NCI-H1694 (cell line): ENCODE measurements at places on chromosomes 16 and 17.

- DNase-seq: no peak
Measured at GRCh38 chr17:76292567-76292966, 15.5 kb downstream of the QRICH2 start.

- no peak for DNase-seq
Measured at GRCh38 chr17:80303824-80304223, 43.2 kb downstream of the RNF213 start.

- no peak for DNase-seq
Measured at GRCh38 chr16:1497014-1497598, 3.9 kb downstream of the TELO2 start.

- no peak for DNase-seq
Measured at GRCh38 chr17:69061721-69062556, 1.2 kb upstream of the ABCA9 start.

GRCh38 chr17:10768750-10769251, 35.1 kb downstream of the TMEM238L start:
- DNase-seq: no peak

- peak; percentile 33 for DNase-seq
Measured at GRCh38 chr16:57089406-57089805, 3.0 kb upstream of the CPNE2 start.

DNA sequence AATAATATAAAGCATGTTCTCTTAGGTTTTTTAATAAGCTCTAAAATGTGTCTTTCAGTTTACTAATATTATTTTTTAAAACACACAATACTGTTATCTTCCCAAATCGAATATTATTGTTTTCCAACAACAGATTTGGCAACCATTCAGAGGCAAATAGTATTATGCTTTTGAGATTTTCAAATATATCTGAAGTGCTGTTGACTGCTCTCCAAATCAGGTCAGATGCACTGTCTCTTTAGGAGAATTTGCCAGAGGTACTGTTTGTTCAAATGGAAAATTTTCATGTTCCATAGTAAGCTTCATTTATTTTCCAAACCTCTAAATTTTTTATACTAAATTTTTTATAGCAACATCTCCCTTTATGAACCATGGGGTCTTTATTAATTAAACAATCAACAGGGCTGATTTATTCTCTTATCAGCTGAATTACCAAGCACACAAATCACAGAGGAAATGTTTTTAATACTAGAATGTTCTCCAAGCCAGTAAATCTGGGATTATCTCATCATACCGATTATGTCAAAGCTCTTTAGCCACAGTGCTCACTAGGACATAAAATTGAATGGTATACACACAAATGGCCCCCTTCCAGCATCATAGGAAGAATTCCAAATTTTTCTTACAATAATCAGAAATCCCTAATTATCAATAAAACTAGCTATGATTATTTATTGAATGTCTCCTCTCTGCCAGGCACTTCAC, 108.8 kb upstream of the HLF start:
- no peak for DNase-seq

GRCh38 chr17:42122371-42123303, at the start of gene HSPB9:
Gene HSPB9, plus strand, starts transcription at chr17:42122804. Its CDS starts 47 bp downstream, at chr17:42122851.
- no peak for DNase-seq

GRCh38 chr16:73083271-73083670, 35.3 kb upstream of the ZFHX3 start:
- DNase-seq: no peak

DNA sequence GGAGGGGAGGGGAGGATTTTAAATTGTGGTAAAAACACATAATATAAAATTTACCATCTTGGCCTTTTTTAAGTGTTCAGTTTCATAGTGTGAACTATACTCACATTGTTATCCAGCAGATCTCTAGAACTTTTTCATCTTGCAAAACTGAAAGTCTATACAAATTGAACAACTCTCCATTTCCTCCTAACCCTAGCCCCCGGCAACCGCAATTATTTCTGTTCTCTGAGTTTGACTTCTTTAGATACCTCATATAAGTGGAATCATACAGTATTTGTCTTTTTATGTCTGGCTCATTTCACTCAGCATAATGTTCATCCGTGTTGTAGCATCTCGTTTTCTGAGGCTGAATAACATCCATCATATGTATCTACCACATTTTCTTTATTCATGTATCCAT, 30.0 kb upstream of the MRTFB start:
- no peak for DNase-seq

DNA sequence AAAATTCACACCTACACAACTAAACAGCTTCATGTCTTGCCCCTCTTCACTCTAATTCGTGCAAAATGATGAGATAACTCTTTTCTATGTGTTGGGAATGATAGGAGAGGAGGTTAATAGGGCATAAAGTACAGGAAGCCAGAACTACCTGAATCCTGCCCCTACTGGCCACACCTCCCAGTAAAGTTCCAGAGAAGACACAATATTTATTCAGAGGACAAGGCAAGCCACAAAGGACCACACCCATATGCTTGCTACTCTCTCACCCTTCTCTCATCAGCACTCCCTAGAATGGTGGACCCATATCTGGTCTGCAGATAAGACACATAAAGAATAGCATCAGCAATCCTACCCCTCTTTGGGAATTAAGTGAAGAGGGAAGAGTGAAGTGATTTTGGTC, 74.6 kb downstream of the ZNF18 start:
- no peak for DNase-seq

DNA sequence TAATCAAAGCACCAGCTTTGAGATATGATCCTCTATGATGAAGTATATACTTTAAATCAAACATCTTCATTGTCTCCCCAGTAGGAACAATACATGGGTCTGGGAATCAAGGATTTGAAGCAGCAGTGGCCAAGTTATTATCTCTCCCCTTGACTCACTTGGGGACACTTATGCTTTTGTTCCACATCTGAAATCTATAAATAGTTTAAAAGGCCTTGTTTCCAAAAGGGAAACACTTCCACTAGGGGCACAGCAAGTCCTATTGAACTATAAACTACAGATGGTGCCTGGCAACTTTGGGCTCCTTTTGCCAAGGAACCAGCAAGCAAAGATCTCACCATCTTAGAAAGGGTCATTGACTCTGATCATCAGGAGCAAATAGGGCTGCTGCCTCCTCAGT, 16.0 kb upstream of the CEP112 start:
- DNase-seq: no peak

DNA sequence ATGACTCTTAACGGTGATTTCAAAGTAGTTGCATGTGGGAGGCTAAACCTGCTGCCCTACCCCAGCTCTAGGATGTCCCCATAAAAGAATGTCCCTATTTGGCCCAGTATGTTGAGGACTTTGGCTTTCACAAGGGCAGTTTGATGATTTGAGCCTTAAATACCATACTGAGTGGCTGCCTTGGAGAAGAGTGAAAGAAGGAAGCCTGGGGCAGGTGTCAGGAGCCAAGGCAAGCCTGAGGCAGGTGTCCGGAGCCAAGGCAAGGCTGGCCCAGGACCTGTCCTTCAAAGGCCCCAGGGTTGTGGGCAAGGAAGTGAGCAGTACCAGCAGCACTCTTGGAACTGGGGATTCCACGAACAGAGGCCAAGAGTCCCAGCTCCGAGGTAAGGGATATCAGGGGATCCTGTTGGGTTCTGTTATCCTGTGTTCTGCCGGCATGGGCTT, 18.6 kb downstream of the ST6GALNAC2 start:
- no peak for DNase-seq

- DNase-seq: peak; percentile 25
Measured at GRCh38 chr17:39270923-39271322, 45.2 kb upstream of the STAC2 start.

GRCh38 chr16:57867000-57867561, 64.8 kb upstream of the KIFC3 start:
- no peak for DNase-seq

DNA sequence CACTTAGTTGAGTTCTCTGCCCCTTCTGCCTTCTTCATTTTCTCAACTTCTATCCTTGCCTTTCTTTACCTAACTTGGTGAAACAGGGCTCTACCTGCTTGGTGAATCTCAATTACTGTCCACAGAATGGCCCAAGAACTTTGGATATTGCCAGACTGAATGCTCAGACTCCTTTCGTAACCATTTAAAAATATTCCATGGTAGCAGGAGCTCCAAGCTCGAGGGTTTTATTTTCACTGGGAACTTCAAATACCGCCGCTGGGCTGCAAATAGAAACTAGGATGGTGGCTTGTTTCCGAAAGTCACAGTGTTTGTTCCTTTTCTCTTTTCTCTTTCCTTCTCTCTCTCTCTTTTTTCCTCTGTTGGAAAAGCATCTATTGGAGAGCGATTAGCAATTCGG, 13.2 kb downstream of the TMEM100 start:
- no peak for DNase-seq

DNA sequence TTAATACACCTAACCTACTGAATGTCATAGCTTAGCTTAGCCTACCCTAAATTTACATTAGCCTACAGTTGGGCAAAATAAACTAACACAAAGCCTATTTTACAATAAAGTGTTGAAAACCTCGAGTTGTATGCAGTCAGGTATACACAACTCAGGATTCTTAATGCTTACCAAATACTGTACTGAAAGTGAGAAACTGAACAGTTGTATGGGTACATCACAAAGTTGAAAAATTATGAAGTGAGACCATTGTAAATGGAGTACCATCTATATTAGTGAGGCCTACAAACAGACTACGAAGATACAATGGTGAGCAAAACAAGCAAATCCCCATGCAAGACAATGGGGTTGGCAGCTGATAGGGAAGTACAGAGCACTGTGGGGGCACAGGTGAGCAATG, 79.7 kb downstream of the VAT1L start:
- no peak for DNase-seq
